HepG2 (cell line): ENCODE measurements at places on chromosomes 7 and 10.

DNA sequence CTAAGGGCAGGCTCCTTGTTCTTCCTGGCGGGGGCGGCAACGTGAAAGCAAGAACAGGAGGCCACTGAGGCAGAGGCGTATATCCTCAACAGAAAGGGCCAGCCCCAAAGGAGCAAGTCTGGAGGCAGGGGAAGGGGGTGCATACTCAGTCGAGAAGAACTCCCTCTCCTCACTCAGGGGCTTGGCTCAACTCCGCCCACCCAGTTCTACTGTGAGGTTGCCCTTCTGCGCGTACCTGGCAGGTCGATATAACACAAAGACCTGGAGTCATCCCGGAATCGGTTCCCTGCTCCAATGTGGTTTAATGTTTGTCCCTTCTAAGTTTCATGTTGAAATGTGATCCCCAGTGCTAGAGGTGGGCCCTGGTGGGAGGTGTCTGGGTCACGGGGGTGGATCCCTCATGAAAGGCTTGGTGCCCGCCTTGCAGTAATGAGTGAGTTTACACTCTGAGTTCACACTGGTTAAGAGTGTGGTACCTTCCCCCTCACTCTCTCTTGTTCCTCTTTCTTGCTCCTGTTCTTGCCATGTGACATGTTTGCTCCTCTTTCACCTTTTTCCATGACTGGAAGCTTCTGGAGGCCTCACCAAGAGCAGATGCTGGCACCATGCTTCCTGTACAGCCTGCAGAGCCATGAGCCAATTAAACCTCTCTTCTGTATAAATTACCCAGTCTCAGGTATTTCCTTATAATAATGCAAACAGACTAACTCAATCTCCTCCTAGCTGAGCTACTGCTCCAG, 32.6 kb downstream of the GSDME start:
- DNase-seq, result no peak

DNA sequence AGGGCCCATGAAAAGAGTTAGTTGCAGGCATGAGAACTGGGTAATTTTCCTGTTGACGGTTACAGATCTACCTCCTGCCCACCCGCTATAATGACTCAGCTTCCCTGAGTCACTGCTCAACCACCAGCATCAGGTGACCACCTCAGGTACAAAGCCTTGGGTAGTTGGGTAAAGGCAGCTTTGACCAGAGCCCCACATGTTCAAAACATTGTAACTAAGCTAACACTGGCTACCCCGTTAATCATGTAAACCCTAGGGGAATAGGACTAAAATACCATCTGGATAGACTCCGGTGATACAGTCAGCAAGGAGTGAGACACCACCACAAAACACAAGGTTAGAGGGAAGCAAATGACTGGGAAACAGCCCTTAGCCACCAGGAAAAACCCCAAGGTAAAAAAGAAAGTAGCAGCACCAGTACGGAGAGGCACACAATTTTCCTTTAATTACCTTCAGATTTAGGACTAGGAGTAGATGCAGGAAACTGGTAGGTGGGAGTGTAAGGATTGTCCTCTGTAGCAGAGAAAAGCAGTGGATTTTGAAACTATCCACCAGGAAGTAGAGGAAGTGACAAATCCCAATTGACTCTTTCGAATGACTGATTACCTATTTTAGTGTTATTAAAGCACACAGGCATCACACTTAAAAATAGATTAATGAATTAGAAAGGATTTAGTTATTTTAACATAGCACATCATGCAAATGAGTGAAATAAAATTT, 103.5 kb upstream of the PDLIM1 start:
- peak; percentile 20 for DNase-seq

GRCh38 chr10:78566284-78567111, 502.3 kb upstream of the ZMIZ1 start:
- DNase-seq, result no peak

DNA sequence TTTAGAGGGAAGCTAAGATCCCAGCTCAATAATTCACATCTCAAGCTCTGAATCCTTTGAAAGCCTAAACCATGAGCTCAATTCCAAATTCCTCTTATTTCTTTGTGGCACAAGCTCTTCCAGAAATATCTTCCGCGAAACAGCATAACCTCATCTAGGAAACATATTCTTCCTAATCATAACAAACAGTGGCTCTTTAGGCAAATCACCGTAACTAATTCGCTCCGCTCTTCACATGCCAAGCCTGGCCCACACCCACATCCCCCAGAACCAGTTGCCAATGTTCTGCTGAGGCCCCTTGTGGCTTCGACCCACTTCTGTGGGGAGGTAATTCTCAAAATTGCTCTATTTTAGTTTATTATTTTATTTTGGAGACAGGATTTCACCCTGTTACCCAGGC, 19.2 kb downstream of the GAD2 start:
- DNase-seq, result no peak

DNA sequence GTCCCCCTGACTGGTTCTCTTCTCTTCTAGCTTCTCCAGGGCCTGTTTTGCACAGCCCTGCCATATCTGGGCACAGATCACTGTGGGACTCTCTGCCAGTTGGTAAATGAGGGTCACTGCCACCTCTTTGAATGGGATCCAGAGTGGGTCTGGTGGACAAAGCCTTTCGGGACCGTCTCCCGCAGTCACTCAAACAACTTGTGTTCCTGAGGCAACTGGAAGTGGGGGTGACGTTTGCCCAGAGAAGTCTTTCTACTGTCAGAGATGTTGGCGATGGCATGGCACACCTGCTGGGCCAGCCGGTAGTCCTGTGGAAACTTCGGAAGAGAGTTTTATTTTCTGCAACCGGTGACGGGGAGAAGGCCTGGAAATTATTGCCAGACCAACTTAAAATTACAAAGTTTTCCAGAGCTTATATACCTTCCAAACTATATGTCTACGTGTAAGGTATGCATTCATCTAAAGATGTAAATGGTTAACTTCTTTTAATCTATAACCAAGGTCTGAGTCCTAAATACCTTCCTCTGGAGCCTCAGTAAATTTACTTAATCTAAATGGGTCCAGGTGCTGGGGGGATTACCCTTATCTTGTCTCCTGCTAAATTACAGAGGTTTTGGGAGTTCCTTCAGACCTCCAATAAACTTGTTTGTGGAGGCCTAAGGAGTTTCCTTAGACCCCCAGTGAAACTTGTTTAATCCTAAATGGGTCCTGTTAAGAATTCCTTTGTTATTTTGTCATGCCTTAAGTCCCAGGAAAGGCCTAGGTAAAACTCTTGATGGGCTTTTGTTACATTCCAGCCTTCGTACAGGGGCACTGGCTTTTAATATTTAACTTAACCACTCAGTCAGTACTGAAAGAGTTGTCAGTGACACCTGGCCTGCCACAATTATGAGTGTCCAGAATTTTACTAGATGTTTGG, 94.0 kb downstream of the NPSR1 start:
- DNase-seq, result peak; percentile 65

DNA sequence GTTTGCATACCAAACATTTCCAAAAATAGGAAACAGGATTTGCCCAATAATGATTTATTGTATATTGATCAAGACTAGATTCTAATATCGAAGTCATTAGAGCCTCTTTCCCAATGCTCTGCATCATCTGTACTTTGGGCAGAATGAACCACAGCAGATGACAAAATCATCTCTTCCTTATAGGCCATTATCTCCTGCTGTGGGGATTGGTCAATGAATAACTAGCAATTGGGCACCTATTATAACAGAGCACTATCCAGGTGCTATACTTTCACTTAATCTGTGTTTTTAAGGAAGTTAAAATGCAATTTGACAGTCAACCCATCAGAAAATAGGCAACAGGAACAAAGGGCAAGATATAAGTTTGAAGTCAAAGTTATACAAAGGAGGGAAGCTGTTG, 290.3 kb downstream of the AHR start:
- DNase-seq, result no peak

GRCh38 chr10:843703-844102, 87.8 kb downstream of the LARP4B start:
- DNase-seq, result no peak

DNA sequence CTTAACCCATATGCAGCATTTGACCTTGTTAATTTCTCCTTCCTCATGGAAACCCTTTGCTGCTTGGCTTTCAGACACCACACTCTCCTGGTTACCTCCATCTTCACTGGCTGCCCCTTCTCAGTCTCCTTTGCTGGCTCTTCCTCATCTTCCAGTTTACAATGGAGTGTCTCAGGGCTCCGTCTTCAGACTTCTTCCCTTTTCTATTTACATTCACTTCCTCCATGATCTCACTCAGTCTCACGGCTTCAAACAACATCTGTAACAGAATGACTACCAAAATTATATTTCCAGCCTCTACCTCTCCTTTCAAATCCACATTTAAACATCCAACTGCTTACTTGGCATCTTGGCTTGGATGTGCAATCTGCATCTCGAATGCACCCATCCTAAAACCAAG, 140.4 kb downstream of the DKK1 start:
- DNase-seq, result no peak

- DNase-seq, result peak; percentile 6
Observed at GRCh38 chr10:650441-650851, 39.0 kb downstream of the DIP2C start.
